ENCODE measurements at places on chromosomes 4 and X.

- no peak for DNase-seq
These were observed 165.0 kb downstream of the RBM46 start for GRCh38 chr4:154946113-154946512.

DNA sequence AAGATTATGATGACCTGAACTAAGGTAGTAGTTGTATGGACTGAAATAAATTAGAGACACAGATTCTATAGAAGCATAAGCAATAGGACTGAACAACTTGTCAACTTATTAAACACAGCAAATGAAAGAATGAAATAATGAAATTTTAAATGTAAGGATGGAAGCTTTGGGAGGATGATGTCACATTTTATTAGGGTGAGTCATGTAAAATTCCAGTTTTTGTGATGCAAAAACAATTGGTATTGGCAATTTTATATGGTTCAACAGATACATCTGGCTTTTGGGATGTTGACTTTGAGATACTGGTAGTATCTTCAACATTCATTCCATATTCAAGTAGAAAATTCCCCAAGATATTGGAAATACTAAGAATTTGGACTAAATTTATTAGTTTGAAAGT, 72.7 kb upstream of the IL15 start:
- DNase-seq = no peak

DNA sequence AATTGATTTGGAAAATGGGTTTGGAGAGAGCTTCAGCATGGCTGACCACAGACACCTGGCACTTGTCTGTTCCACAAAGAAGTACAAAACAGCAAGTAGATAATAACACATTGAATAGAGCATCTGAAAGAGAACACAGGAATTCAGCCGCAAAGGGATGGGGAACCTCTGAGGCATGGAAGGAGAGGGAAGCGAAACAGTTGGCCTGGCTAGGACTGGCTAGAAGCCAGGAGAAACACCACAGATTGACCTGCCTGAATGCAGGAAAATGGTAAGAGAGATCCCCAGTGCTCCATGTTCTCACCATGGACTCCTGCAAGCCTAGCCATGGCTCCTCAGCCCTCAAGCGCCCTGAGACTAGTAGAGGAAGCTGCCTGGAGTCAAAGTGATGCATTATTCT, 169.7 kb upstream of the SH3RF1 start:
- no peak for DNase-seq

- DNase-seq = no peak
These were observed 25.0 kb downstream of the ASMTL start for GRCh38 chrX:1427756-1428155.

DNA sequence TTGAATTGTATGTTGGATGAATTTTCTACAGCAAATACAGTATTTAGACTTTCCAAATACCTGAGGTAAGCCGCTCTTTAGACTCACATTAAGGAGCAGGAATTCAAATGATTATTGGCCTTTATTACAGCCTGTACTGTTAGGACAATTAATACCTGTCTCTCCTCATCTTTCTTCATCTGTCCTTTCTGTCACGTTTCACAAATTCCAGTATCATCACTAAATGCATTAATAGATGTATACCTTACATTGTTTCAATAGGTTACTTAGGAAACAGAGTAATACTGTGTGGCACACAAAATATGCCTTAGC, 1.2 kb downstream of the FAM241A start:
- no peak for DNase-seq

GRCh38 chrX:42597481-42597880, 180.5 kb downstream of the PPP1R2C start:
- no peak for DNase-seq

DNA sequence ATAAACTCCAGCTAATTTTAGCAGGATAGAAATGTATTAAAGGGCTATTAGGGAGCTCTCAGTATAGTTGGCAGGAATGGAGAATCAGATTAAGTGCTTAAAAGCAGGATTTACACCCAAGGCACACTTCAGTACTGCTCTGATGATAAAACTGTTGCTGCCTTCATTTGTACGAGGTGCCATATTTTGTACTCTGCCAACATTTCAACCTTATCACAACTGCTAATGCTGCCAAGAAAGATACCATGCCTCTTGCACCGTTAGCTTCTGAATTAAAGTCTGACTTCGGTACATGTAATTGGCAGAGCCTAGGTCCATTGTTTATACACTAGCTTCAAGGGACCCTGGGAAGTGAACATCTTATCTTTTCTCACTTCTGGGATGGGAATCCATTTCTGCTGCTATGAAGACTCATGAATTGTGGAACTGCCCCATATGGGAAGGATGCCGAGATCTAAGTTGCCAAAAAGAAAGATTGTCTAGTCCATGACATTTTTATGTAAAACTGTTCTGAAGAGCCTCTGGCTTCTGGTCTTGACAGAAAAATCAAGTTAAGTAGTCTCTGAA, 624.0 kb upstream of the IGFBP7 start:
- no peak for DNase-seq

GRCh38 chr4:33959519-33959918, 2284.8 kb downstream of the ARAP2 start:
- DNase-seq = no peak

DNA sequence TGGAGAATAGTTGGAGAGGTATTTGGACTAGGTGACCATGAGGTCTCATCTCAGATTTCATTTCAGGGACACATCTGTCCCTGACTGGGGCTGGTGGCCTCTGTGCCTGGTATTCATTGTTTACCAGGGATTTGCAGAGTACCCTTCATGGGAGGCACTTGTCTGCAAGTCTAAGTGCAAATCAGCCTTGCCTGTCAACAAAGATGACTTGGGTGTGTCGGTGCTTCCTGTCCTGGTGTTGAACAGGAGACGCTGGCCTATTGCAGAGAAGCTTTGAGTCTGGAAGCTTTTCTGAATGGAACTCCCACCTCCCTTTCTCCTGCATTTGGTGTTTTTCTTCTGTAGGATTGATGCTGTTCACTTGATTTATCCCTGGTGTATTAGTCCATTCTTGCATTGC, 104.1 kb downstream of the TNIP2 start:
- DNase-seq = no peak

DNA sequence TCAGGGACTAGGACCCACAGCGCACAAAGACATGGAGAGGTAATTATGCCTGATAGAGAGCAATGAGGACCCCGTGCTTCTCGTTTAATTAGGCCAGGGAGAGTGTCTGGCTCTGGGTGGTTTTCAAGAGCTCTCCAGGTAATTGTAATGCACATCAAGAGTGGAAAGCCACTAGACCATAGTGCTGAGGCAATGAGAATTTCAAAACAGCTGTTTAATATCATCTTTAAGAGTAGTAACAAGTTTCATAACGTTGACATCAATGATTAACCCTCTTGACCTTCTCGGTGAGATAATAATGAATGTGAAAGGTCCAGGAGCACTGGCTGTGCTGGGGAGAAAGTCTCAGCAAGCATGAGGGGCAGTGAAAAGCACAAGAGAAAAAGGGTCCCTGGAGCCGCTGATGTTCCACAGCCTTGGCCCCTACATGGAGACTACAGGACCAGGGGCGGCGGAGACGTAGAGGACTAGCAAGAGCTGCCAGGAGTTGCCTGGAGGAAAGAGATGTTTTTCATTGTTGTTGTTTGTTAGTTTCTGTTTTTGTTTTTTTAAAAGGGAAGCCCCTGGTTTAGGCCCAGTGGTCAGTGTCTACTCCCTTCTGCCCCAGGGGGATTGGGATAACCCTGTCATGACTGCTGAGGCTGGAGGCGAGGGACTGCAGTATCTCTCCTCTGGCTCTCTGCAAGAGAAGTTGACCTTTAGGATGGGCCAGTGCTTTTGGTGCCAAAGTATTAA, 14.8 kb upstream of the CXCR3 start:
- no peak for DNase-seq

DNA sequence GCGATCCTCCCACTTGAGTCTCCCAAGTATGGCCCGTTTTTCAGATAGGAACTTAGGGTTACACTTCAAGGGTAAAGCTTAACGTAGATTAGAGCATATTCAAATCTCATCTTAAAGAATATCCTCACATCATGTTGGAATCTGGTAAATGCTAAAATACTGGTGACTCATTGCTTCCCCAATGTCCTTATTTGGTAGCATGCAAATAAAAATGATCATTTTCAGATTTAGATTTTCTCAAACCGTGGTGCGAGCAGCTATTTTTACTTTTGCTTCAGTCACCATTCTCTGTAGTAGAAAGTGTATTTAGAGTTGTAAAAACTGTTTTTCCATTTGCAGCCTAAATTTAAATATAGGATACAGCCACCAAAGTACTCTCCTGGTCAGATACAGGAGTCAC, 101.5 kb upstream of the MAML3 start:
- DNase-seq = no peak

DNA sequence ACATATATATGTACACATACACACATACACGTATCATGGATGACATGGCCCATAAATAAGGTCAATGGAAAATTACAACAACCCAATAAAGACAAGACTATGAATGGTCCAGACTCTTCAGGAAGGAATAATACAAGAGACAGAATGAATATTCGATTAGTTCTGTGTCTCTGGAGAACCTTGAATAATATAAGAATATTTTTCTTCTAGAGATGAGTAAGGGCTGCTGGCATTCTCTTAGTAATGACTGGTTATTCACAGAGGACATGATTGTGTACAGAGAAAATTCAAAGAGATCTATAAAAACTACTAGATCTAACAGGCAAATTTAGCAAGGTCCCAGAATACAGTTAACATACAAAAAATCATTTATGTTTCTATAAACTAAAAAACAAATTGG, 23.3 kb downstream of the SPIN4 start:
- no peak for DNase-seq

DNA sequence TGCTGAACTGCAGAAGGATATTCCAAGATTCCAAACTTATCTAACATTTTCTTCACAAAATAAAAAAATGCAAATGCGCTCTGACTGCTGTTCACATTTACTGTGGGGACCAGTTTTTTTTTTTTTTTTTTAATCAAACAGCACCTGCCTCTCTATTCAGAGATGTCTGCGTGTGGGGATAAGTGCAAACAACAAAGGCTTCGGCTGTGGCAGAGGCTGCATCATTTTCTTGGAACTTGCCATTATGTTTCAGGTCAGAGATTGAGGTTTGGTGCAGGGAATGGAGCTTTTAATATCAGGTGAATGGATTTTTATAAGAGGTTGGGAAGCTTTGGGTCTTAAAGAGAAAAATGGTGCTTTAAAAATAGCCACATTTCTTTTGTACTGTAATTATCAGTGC, 78.2 kb upstream of the TET2 start:
- no peak for DNase-seq

DNA sequence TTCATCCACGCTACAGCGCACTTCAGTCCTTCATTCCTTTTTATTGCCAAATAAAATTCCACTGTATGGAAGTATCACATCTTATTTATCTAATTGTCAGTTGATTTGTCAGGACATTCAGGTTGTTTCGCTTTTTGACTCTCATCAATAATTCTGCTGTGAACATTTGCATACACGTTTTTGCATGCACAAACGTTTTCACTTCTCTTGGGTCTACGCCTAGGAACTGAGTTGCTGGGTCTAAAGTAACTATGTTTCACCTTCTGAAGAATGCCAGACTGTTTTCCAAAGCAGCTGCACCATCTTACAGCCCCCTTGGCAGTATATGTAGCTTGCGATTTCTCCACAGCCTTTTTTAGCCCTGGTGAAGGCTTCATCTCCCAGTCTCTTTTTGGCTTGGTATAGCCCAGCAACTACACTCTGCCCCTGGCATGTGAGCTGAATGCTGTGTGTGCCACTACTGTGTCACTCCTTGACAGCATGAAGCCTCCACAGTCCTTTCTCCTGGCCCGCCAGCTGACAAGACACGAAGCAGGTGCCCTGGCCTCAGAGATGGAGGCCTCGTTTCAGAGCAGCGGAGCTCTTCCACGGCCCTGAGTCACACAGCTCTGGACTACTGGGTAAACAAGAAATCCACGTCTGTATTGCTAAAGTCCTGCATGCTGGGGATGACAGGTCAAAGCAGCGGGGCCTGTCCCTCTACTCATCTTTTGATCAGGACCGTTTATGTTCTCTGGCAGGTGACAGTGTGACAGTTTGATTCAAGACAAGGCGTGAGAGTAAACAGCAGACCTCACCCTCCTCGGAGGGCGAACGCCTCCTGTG, 75.5 kb downstream of the NSUN7 start:
- no peak for DNase-seq

DNA sequence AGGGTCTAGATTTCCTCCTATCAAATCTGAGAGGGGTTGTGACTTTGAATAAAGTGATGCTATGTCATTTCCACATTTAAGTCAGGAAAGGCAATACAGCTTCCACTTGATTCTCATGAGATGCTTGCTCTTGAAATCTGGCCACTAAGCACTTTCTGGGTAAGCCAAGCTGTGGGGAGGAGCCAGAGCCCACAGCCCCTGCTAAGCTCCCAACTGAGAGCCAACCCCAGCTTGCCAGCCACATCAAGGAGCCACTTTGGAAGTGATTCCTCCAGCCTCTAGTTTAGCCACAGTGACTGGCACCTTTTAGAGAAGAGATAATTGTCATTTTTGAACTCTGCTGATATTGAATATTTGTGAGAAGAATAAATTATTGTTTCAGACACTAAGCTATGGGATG, 1441.5 kb upstream of the IGFBP7 start:
- DNase-seq = no peak

- no peak for DNase-seq
These were observed 15.3 kb downstream of the SEPTIN6 start for GRCh38 chrX:119677654-119677981.

- no peak for DNase-seq
These were observed 14.9 kb downstream of the LSM6 start for GRCh38 chr4:146190456-146190855.

DNA sequence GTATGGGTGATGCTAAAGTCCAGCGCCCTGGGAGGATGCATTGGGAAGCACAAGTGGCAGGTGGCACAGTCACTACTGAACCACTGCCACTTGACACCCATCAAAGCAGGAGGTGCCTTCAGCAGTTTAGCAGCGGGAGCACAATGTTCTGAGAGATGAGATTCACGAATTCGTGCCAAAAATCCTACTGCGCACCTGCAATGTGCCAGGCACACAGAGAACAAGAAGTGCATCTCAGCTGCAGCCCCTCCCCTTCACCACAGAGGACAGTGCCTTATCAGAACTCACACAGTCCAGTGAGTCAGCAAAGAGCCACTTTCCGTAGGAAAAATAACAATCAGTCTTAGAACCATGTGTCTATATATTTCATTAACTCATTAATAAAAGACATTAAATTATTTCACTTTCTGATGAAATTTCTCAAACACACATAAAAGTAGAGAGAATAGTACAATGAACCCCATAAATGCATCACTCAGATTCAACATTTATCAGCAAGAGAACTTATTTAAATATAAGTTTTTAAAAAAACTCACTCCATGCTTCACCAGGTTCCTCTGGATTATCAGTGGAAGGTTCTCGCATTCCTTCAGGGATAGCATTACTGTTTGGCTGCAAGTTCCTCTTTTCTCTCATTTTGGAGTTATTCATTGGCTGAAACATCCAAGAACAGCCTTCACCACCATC, 47.0 kb downstream of the BEND2 start:
- no peak for DNase-seq

DNA sequence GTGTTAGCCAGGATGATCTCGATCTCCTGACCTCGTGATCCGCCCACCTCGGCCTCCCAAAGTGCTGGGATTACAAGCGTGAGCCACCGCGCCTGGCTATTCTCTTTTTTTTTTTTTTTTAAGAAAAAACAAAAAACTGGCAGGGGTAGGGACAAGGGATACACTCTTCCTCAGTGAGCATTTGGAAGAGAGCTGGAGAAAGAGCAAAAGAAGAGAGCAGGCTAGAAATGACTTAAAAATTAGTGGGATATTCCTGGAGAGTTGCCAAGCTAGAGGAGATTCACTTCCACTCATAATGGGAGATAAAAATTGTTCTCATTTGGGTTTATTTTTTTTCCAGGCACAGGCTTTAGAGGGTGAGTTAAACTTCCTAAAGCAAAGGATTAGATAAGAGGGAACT, 140.0 kb upstream of the SCML1 start:
- no peak for DNase-seq
